Endodermal cell (in vitro differentiated cells): ENCODE measurements at places on chromosomes 13 and 19. TPM values are rescaled to one million over a fixed set of nuclear protein-coding genes. Genes with fewer than 3 reads are reported as not detected.

Gene FFAR1
- not detected in 2 replicates for total RNA-seq

Gene ZNF772
- 9.1 and 10.5 TPM in 2 replicates for total RNA-seq

Gene TMEM238
- total RNA-seq: 3.5 and 3.9 TPM in 2 replicates

Gene ZNF429
- total RNA-seq: 11.7 to 14.3 TPM (median 14.0 TPM) in 3 replicates

Gene TMEM145
- 0.38 to 12.8 TPM (median 1.0 TPM) in 3 replicates for total RNA-seq

Gene ZNF628
- total RNA-seq: 11.3 and 12.6 TPM in 2 replicates

GRCh38 chr13:49733181-49733951, 42.1 kb upstream of the EBPL start:
- no peak for DNase-seq
- no peak overlapping the region for H3K27ac ChIP-seq
- H3K27me3 ChIP-seq: no peaks in the 10 kb centered on the region
- no peaks in the 10 kb centered on the region for H3K4me1 ChIP-seq
- H3K4me3 ChIP-seq: no peak overlapping the region

- H3K27ac ChIP-seq: no peak overlapping the region
- no peaks in the 10 kb centered on the region for H3K27me3 ChIP-seq
- H3K4me3 ChIP-seq: no peak overlapping the region
- H3K36me3 ChIP-seq: peaks cover 19% of the 10 kb centered on the region
- H3K4me1 ChIP-seq: no peaks in the 10 kb centered on the region
Observed at GRCh38 chr19:1046836-1047695, 7.2 kb downstream of the ABCA7 start.

DNA sequence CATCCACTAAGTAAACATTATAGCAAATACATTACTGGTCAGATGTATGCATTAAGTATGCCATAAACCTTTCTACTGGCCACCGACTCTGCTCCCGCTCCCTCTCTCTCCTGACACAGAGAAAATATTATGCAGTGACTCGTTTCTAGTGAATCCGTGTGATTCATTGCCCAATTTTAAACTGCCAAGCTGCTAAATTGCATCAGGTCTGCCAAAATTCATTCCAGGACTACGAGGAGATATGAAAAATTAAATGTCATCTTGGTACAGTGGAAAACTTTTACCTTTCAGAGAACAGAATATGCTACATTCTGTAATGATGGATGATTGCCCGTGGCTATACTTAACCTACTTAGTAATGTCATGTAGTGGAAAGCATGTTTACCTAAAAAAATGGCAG, 368.8 kb upstream of the TSHZ3 start:
- H3K36me3 ChIP-seq: no peaks in the 10 kb centered on the region
- no peaks in the 10 kb centered on the region for H3K27me3 ChIP-seq
- no peak overlapping the region for H3K27ac ChIP-seq

DNA sequence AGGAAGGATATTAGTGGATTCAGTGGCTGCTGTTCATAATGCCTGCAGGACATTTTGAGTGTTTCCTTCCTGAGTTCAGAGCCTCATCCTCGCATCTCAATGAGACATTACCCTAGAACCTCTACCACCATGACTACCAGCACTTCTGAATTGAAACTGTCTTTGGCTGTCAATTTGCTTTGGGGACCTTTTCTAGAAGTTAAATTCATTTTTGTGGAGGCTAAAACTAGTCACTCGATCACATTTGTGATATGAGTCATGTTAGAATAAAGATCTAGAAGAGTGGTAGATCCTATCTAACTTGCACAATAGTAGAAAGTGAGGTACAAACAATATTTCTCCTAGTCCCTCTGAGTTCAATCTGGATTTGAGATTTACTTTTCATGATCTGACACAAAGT, 124.9 kb downstream of the KCNRG start:
- H3K4me1 ChIP-seq: no peaks in the 10 kb centered on the region
- H3K27me3 ChIP-seq: peaks cover 61% of the 10 kb centered on the region
- no peak overlapping the region for H3K27ac ChIP-seq
- no peak overlapping the region for H3K4me3 ChIP-seq

DNA sequence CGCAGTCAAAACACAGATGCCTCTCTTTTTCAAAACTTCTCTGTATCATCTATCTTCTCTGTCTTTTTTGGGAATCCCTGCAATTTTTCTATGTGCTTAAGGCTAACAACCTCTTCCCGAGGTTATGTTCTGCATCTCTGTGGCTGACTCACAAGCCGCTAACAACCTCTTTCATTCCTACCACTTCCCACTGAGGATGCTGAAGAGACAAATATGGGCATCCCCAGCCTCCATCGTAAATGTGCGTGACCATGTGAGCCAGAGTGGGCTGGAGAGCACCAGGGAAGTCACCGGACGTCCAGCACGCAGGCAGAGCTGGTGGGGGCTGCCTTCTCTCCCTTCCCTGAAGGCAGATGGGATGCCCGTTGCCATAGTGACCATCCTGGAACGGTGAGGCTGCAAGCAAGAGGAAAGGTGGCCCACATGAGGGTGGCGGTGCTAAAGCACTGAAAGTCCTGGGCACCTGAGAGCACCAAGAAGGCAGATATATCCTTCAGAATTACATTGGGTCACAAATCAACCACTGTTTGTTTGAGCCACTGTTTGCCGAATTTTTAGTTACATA, 122.8 kb downstream of the SHISA2 start:
- H3K36me3 ChIP-seq: no peaks in the 10 kb centered on the region
- peaks cover 19% of the 10 kb centered on the region for H3K4me1 ChIP-seq
- no peak overlapping the region for H3K4me3 ChIP-seq
- DNase-seq: no peak

GRCh38 chr19:33748231-33748630, 48.4 kb upstream of the KCTD15 start:
- no peak overlapping the region for H3K27ac ChIP-seq
- DNase-seq: no peak
- H3K4me1 ChIP-seq: no peaks in the 10 kb centered on the region
- no peak overlapping the region for H3K4me3 ChIP-seq
- no peaks in the 10 kb centered on the region for H3K36me3 ChIP-seq

DNA sequence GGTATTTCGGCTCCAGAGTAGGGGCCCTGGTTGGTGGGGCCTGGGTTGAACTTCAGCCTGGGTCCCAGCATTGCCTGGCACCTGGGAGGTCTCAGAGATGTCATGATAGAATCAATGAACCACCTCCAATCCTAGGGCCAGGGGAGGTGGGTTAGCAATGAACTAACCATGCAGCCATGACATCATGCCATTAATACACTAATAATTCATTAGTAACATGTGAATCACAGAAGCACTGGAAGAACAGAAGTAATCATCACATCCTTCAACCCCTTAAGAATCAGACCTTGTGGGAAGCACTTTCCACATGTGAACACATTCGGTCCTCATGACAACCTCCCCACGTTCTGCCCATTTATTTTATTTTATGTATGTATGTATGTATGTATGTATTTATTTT, 6.9 kb downstream of the NOSIP start:
- H3K4me3 ChIP-seq: no peak overlapping the region
- no peaks in the 10 kb centered on the region for H3K4me1 ChIP-seq

GRCh38 chr19:23071147-23071511, 45.7 kb upstream of the ZNF730 start:
- no peaks in the 10 kb centered on the region for H3K4me1 ChIP-seq
- no peaks in the 10 kb centered on the region for H3K36me3 ChIP-seq
- no peak for DNase-seq
- no peaks in the 10 kb centered on the region for H3K27me3 ChIP-seq
- no peak overlapping the region for H3K4me3 ChIP-seq
